ENCODE measurements at places on chromosomes 4 and X. TPM values are rescaled to one million over a fixed set of nuclear protein-coding genes. Genes with fewer than 3 reads are reported as not detected.

- no peak for DNase-seq
- peaks cover 62% of the 10 kb centered on the region for H3K36me3 ChIP-seq
- peaks cover 33% of the 10 kb centered on the region for H3K4me1 ChIP-seq
- H3K27ac ChIP-seq: peak overlapping the region; percentile 52
- H3K27me3 ChIP-seq: no peaks in the 10 kb centered on the region
These were observed 212.4 kb downstream of the ARHGAP10 start for GRCh38 chr4:147944249-147944648.

- peak; percentile 42 for DNase-seq
- peaks cover 70% of the 10 kb centered on the region for H3K4me1 ChIP-seq
- H3K4me3 ChIP-seq: peak overlapping the region; percentile 72
- H3K27me3 ChIP-seq: no peaks in the 10 kb centered on the region
These were observed 25.3 kb downstream of the STIM2 start for GRCh38 chr4:26885912-26886274.

- no peak overlapping the region for H3K4me3 ChIP-seq
- H3K27ac ChIP-seq: no peak overlapping the region
- no peaks in the 10 kb centered on the region for H3K27me3 ChIP-seq
- DNase-seq: no peak
- no peaks in the 10 kb centered on the region for H3K4me1 ChIP-seq
- no peaks in the 10 kb centered on the region for H3K36me3 ChIP-seq
These were observed 631.7 kb downstream of the SMARCA1 start for GRCh38 chrX:128891554-128891953.

- DNase-seq: no peak
- no peaks in the 10 kb centered on the region for H3K27me3 ChIP-seq
- H3K36me3 ChIP-seq: no peaks in the 10 kb centered on the region
These were observed 177.3 kb upstream of the FAT1 start for GRCh38 chr4:186900984-186901383.

Gene SRPK3
- total RNA-seq: not detected

DNA sequence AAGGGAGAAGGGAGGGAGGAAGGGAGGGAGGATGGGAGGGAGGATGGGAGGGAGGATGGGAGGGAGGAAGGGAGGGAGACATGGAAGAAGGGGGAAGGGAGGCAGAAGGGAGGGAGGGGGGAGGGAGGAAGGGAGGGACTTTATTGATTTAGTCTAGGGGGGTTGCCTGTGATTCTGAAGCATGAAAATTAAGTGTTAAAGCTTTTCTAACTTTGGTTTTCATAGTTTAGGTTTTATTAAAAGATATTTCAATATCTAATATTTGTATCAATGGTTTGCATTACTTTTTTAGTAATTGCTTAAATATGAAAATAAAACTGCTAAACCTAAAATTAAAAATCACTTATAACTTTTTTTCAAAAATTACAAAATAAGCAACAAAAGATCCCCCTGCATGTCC lies 2.4 kb downstream of the PALLD start:
- peaks cover 18% of the 10 kb centered on the region for H3K27me3 ChIP-seq
- H3K27ac ChIP-seq: no peak overlapping the region
- DNase-seq: no peak
- H3K4me1 ChIP-seq: peaks cover 10% of the 10 kb centered on the region

- H3K27ac ChIP-seq: peak overlapping the region; percentile 27
- no peaks in the 10 kb centered on the region for H3K36me3 ChIP-seq
- peaks cover 33% of the 10 kb centered on the region for H3K27me3 ChIP-seq
- peak overlapping the region; percentile 68 for H3K4me3 ChIP-seq
- no peak for DNase-seq
These were observed 6.0 kb downstream of the GAGE10 start for GRCh38 chrX:49309401-49309981.

GRCh38 chr4:102585329-102585728 lies 84.2 kb downstream of the NFKB1 start:
- peaks cover 84% of the 10 kb centered on the region for H3K36me3 ChIP-seq
- H3K27ac ChIP-seq: peak overlapping the region; percentile 81
- DNase-seq: no peak
- peaks cover 81% of the 10 kb centered on the region for H3K4me1 ChIP-seq
- H3K4me3 ChIP-seq: no peak overlapping the region

- no peaks in the 10 kb centered on the region for H3K27me3 ChIP-seq
- no peak for DNase-seq
- no peaks in the 10 kb centered on the region for H3K36me3 ChIP-seq
- H3K4me3 ChIP-seq: no peak overlapping the region
These were observed 100.9 kb upstream of the NKX1-1 start for GRCh38 chr4:1506956-1507721.

Gene CXXC4
- not detected for total RNA-seq

Gene GAGE12E
- total RNA-seq: not detected

Gene PHEX
- 0.10 TPM for total RNA-seq

GRCh38 chr4:80420638-80421037 lies 85.1 kb downstream of the CFAP299 start:
- DNase-seq: no peak
- no peak overlapping the region for H3K27ac ChIP-seq
- peaks cover 14% of the 10 kb centered on the region for H3K4me1 ChIP-seq

Gene NLRP2B
- not detected for total RNA-seq

Gene SPANXN4
- not detected for total RNA-seq

- no peaks in the 10 kb centered on the region for H3K27me3 ChIP-seq
- H3K4me1 ChIP-seq: no peaks in the 10 kb centered on the region
- H3K36me3 ChIP-seq: no peaks in the 10 kb centered on the region
- H3K4me3 ChIP-seq: no peak overlapping the region
- no peak overlapping the region for H3K27ac ChIP-seq
These were observed 49.4 kb upstream of the CAMK2D start for GRCh38 chr4:113810906-113811305.

Gene SPANXA2
- total RNA-seq: not detected

Gene REST
- total RNA-seq: 54.7 TPM

DNA sequence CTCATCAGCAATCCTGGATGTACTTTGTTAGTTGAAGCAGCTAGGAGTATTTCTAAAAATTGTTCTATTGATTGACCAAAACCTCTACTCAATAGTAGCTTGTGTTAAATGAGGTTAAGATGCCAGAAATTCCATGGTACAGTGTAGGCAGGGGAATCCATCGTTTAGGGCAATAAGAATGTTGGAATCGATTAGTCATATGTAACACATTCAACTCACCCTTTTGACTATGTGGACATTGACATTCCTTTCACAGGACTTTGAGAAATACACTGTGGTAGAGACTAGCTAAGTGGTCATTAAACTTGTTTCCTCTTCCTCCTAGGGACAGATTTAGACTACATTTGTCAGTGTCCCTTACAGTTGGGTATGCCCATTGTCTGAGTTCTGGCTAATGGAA lies 40.2 kb downstream of the KDM5C start:
- H3K4me1 ChIP-seq: peaks cover 12% of the 10 kb centered on the region
- H3K27ac ChIP-seq: no peak overlapping the region
- H3K4me3 ChIP-seq: no peak overlapping the region
- H3K27me3 ChIP-seq: no peaks in the 10 kb centered on the region

Gene ZNF275
- total RNA-seq: 16.7 TPM

Gene SSX4B
- not detected for total RNA-seq

- H3K27me3 ChIP-seq: no peaks in the 10 kb centered on the region
- DNase-seq: no peak
- peaks cover 13% of the 10 kb centered on the region for H3K36me3 ChIP-seq
- H3K4me1 ChIP-seq: peaks cover 11% of the 10 kb centered on the region
These were observed 14.6 kb downstream of the USP11 start for GRCh38 chrX:47247206-47247998.

DNA sequence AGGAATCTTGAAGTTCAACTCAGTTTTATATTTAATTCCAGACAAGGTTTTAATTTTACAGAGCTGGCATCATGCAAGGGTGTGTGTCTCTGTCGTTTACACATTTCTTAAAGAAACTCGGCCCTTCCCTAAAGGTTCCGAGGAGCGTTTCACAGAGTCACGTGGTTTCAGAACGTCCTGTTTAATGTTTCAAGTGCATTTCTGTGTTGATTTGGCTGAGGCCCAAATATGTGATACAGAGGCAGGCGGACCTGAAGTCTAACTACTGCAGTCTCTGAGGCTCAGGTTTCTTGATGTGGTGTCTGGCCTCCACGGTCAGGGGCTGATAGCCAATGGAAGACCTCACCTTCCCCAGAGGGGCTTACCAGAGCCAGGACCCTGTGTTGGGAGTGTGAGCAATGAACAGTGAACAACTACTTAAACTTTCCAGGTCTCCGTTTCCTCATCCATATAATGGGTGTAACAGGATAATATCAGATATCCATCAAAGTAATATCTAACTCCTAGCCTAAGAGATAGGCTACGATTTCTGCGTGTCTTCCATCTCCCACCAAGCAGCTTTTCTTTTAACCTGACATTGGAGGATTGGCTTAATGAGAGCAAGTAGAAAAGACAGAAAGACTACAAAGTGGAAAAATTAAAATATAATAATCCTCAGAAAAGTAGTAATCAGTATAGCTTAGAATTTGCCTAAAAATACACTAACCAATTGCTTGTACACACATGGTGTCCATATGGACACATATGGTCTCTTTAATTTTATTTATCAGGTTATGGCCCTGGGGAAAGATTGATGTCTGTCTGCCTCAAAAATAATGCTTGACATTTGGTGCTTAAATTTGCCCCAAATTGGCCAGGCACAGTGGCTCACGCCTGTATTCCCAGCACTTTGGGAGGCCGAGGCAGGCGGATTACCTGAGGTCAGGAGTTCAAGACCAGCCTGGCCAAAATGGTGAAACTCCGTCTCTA lies 50.0 kb upstream of the TRIM2 start:
- peak overlapping the region; percentile 80 for H3K4me3 ChIP-seq
- H3K36me3 ChIP-seq: no peaks in the 10 kb centered on the region
- H3K27me3 ChIP-seq: peaks cover 50% of the 10 kb centered on the region
- no peak overlapping the region for H3K27ac ChIP-seq
- peaks cover 39% of the 10 kb centered on the region for H3K4me1 ChIP-seq

- H3K36me3 ChIP-seq: no peaks in the 10 kb centered on the region
- peaks cover 21% of the 10 kb centered on the region for H3K27me3 ChIP-seq
- H3K4me3 ChIP-seq: no peak overlapping the region
- DNase-seq: no peak
- H3K27ac ChIP-seq: no peak overlapping the region
- peaks cover 6% of the 10 kb centered on the region for H3K4me1 ChIP-seq
These were observed 57.0 kb downstream of the DCLK2 start for GRCh38 chr4:150135134-150135772.

Gene CCKAR
- not detected for total RNA-seq

DNA sequence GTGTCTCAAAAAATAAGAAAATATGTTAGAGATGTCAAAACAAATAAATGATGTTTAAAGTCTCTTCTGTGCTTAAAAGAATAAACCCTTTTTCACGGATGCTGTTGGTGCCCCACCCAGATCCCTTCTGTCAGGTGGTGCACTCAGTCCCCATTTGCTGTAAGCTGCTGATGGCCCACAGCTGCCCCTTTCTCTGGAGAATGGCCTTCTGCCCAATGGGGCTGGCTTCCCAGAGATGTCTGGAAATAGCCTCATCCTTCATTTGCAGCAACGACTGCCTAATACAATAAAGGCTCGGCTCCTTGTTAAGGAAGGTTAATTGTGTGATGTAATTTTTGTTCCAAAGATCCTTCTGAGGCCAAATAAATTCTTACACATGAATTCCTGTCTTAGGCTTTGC lies 31.8 kb downstream of the ETNPPL start:
- no peaks in the 10 kb centered on the region for H3K4me1 ChIP-seq
- no peaks in the 10 kb centered on the region for H3K36me3 ChIP-seq
- no peak overlapping the region for H3K4me3 ChIP-seq
- no peak overlapping the region for H3K27ac ChIP-seq
- H3K27me3 ChIP-seq: peaks cover 1% of the 10 kb centered on the region

Gene VEGFC
- not detected for total RNA-seq

Gene ESX1
- total RNA-seq: not detected

Measured in activated CD4-positive, alpha-beta memory T cell treated with anti-CD3 and anti-CD28 coated beads, Interleukin-2, amount 10 ng/mL, durations not matched to agents 7 days and 5 days (primary cell).